GM12878 (cell line): ENCODE measurements at places on chromosomes 1 and 21.

DNA sequence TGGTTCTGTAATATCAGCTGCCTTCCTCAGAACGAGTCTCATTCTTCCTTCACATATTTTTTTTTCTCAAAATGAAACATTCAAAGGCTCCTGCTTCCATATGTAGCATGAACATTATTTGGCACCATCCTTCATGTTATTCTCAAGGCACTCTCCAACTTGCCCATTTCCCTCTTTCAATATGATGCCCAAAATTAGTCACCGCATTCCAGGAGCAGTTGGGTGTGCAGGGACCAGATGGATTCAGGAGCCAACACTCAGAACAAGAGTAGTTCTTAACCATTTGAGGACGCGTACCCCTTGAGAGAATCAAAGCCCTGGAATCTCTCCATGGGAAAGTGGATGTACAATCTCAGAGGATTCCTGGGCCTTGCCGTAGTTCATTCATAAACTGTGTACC lies 50.3 kb downstream of the KCNK1 start:
- no peak for DNase-seq

DNA sequence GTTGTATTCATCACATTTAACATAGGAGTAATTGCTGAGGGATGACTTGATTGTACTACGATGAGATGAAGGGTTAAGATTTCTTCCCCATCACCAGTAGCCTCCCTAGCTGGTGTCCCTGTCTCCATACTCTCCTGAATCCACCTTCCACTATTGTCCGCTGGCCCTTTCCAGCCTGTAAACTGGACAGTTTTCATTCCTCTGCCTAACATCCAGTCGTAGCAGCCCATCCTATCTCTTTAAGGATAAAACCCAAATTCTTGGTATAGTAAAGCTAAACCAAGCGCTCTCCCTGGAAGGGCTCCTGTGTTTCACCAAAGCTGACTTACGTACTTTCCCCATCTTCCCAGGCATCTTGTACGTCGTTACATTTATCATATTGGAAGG lies 670 bp downstream of the COX20 start:
- no peak for DNase-seq

DNA sequence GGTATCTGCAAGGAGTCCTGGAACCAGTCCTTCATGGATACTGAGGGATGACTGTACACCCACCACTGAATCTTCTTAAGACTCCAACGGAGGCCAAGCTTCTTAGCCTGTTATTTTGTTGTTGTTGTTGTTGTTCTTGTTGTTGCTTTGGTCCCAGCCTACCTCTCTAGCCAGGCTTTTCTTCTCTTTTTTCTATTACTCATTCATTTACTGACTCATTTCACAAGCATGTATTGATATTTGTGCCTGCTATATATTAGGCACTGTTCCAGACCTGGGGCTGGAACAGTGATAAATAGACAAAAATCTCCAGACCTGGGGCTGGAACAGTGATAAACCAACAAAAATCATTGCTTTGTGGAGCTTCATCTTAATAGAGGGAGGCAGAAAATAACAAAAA lies 20.4 kb downstream of the CENPF start:
- DNase-seq = no peak

DNA sequence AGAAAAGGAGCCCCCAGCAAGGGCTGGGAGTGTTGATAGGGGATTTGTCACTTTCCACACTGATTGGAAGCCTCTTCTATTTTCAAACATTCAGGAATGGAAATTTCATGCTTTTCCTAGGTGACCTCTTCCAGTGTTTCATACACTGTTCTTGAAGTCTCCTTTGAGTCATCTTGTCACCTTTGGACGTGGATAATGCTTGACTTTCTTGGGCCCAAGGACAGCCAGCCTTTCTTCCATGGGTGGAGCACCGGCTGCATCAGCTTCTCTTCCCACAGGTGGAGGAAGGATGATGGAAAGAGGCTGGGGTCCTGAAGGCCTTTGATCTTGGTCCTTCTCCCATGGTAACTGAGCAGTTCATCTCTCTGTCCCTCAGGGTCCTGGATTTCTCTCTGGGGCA lies 11.9 kb upstream of the PIGR start:
- no peak for DNase-seq

- no peak for DNase-seq
Measured at GRCh38 chr1:173749137-173749536, 34.4 kb downstream of the KLHL20 start.

DNA sequence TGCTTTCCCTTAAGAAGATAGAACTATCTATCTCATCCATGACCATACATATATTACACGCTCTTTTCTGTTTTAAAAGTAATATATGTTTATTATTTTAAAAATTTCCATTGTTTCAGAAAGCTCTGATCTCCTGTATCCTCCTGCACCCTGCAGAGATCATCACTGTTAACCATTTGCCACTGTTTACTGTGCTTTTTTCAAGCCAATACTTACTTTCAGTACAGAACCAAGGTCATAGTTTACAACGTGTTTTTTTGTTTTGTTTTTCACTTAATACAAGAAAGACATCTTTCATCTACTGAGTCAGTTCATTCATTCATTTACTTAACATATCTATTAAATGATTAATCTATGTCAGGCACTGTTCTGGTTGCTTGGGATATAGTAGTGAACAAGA lies 10.2 kb downstream of the SESN2 start:
- DNase-seq = no peak

DNA sequence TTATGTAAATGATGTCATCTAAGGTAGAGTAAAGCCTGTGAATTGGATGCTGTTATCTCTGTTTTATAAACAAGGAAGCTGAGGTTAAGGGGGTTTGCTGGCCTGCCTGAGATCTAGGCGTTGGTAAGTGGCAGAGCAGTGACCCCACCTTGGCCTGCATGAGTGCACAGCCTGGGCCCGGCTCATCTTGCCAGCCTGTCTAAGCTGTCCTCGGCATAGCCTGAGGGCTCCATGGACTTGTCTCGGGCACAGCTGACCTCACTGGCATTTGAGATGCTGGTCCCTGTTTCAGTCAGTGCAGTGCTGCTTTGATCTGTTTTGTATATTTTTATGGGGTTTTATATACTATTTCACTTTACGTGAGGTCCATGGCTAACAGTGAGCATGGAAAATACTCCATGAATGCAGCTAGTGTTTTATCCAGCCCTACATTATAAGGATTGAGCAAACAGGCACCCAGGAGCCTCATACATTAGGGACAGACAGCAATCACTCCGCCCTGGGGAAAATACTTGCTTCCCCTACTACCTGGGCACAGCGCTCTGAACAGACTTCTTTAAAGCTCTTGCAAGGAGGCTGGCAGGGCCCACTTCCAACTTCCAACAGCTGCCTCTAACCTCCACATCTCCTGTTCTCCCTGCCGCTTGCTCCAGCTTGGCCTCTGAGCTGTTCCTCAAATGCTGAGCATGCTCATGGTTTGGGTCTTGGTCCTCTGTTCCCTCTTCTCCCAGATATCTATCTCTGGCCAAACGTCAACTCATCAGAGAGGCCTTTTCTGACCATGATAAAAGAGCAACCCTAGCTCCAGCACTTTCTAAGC lies 150.6 kb upstream of the HMGB4 start:
- no peak for DNase-seq
